ENCODE measurements at places on chromosomes 4 and X.

GRCh38 chr4:8607603-8608481, 15.3 kb downstream of the CPZ start:
- peak; percentile 76 for DNase-seq

DNA sequence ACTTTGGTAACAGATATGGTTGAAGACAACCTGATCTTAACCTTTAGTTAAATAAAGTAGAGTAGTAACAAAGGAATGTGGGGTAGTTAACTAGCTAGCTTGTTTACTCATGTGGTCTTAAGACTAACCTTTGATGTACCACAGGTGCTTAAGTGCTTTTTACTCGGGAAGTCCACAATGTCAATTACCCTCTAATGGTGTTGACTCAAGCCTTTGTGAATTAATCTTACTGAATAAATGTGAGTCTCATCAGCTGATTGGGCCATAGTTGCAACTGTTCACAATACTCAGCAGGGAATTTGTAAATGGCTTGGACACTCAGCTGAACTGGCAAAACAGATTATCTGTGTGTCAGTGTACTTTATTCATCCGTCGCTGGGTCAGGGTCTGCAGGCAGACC, 119.0 kb upstream of the UGT8 start:
- no peak for DNase-seq

DNA sequence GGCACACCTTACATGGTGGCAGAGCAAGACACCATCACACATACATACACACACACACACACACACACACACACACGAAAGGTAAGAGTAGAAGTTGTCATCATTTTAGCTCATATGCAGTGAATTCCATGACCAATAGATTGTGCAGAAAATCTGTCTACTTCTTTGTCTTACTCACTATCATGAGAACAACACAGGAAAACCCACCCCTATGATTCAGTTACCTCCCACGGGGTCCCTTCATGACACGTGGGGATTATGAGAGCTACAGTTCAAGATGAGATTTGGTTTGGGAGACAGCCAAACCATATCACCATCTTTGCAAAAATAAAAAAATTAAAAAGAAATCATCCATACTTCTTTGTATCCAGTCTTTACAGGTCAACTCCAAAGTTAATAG, 221.1 kb downstream of the BMPR1B start:
- DNase-seq, result no peak

- DNase-seq, result no peak
Observed at GRCh38 chrX:69530306-69530705, 26.2 kb downstream of the NALF2 start.

GRCh38 chr4:162116095-162116779, 47.6 kb downstream of the FSTL5 start:
- peak; percentile 76 for DNase-seq

- peak; percentile 93 for DNase-seq
Observed at GRCh38 chr4:52838729-52839586, 23.2 kb upstream of the RASL11B start.

DNA sequence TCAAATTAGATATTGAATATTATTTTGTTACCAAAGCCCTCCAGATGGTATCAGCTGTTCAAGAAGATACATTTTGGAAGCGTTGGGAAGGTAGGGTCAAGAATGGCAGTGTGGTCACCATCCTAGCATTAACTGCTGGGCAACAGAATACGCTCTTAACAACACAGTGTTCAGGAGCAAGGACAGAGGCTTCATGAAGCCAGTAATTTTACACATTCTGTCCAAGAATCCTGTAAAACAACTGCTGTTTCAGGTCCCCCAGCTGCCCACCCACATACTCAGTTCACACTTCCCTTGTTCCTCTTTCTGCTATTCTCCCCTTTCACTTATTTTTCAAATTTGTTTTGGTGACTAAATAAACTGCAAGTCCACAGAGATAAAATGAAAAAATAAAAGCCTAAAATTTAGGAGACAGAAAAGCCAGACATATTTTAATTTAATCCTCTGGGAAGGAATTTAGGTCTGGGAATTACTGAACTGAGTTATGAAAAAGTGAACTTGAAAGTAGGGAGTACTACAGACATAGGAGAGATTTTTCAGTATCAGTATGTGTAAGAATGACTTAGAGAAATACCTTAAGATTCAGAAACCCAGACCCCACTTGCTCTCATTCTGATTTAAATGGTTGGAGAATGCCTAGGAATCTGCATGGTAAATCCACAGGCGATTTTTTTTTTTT, 406.7 kb downstream of the MAPK10 start:
- DNase-seq, result no peak

GRCh38 chrX:31228415-31228832, 156.6 kb upstream of the FTHL17 start:
- no peak for DNase-seq

GRCh38 chr4:55475394-55476243, 71.1 kb downstream of the CLOCK start:
- no peak for DNase-seq

DNA sequence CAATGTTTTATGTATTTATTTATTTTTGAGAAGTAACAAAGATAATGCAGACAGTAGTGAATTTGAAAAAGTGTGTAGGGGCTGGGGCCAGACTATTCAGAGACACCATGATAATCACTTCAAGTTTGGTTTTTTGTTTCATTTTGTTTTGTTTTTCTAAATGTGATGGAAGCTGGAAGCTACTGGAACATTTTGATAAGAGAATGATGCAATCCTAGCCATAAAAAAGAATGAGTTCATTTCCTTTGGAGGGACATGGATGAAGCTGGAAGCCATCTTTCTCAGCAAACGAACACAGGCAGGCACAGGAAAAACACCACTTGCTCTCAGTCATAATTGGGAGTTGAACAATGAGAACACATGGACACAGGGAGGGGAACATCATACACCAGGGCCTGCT, 706.6 kb upstream of the EPHA5 start:
- DNase-seq, result no peak

DNA sequence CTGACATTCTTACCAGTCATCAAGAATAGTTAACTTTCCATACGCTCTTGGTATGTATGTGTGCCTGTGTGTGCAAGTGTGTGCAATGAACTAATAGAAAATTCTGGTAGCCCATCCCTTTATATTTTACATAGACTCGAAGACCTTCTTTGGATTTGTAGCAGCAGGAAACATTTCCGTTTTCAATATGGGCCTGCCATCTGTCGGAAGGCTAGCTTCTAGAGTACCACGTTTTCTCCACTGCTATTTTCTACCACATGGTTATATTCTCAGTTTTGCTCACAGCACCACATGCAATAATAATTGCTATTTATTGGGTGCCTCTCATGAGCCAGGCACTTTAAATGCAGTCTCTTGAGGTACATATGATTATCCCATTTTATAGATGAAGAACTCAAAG, 47.9 kb upstream of the PTCHD1 start:
- no peak for DNase-seq

DNA sequence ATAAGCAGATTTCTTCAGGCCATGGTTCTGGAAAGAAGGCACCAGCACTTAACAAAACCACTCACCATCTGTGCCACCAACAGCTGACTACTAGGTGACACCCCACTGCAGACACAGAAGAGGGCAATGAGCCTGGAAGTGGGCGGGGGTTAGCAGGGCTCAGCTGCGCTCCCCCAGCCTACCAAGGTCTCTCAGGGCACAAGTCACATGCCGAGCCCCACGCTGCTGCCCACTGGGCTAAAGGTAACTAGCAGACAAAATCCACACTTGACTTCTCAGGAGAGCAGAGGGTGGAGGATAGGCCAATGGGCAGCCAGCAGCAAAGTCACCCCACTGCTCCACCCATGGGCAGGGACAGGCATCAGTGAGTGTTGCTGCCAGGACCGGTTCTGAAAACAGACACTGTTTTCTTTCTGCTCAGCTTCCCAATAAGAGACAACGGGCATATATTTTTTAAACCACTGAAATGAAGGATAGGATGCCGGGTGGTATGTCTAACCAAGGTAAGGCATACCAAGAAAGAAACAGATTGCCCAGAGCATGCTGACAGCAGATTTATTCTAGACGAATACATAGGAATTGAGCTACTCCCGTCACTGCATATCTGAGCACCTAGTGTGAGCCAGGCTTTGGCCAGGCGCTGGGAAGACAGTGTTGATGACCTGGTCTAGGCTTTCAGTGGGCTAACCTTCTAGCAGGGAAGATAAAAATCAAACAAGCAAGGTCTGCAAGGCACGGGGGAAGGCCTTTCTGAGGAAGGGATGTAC, 20.1 kb downstream of the ACSL1 start:
- peak; percentile 59 for DNase-seq

DNA sequence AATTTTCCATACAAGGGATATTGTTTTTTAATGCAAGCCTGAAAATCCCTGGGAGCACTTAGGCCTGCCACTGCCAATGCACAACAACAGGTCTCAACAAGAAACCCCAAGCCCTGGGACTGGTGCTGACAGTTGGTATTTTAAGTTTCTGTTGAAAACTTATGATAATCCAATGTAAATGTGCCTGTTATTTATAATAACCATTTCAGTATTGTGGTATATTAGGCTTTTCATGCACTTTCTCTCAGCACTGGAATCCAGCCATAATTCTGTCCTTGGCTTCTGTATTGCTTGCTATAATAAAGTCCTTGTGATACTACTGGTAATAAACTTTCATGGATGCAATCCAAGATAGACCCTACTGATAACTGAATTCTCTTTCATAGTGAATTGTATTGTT, 218.9 kb downstream of the PCDH7 start:
- no peak for DNase-seq

- no peak for DNase-seq
Observed at GRCh38 chrX:115642895-115643530, 82.0 kb downstream of the PLS3 start.

DNA sequence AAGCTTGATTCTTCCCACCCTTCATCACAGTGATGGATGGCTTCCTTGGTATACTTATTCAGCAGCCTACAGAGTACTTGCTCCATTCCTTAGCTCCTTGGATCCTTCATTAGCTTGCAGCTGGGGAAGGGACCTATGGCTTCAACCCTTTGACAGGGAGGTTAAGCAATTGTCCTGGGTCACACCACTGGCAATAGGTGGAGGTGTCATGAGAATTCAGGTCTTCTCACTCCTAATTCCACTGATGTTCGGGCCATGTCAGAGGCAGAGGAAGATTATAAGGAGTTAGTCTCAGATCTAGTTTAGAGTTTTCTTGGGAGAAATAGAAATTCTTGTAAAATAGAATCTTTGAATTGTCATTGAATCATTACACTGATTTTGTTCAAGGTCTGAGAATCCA, 24.5 kb downstream of the EREG start:
- DNase-seq, result no peak

GRCh38 chrX:148507418-148507817, 7.0 kb downstream of the AFF2 start:
- DNase-seq, result no peak

DNA sequence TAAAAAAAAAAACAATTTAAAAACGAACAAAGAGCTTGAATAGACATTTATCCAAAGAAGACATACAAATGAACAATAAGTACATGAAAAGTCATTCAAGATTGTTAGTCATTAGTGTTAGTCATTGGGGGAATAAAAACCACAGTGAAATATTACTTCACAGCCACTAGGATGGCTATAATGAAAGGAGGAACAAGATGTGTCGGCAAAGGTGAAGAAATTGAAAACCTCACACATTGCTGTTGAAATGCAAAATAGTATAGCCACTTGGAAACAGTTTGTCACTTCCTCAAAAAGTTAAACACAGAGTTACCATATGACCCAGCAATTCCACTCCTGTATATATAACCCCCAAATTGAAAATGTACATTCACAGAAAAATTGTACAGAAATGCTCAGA, 45.2 kb upstream of the SLC39A8 start:
- no peak for DNase-seq

DNA sequence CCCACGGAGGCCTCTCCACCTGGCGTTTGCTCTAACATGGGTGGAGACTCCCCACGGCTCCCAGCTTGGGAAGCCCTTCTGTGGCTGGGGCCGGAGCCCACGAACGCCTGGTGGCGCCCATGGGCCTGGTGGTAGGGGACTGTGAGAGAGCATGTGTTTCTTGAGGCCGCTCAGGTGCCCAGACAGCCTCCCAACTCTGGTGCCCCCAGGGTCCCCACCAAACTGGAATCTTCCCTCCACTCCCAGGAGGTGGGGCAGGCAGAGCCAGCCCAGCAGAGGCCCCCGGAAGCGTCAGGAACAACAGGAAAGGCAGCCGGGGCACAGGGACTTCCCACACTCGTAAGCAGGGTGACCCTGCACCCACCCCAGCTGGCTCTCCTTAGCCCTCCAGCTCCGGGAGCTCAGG, 33.3 kb upstream of the FGFR3 start:
- no peak for DNase-seq

- no peak for DNase-seq
Observed at GRCh38 chr4:85866508-85866907, 391.6 kb downstream of the ARHGAP24 start.

- DNase-seq, result peak; percentile 84
Observed at GRCh38 chr4:151646322-151646721, 114.5 kb downstream of the GATB start.

GRCh38 chr4:2186133-2186864, 55.6 kb downstream of the HAUS3 start:
- DNase-seq, result peak; percentile 75

- DNase-seq, result no peak
Observed at GRCh38 chr4:118889312-118889691, 648 bp downstream of the SYNPO2 start.

GRCh38 chrX:146907391-146908240, 93.1 kb upstream of the CXorf51A start:
- DNase-seq, result peak; percentile 45

GRCh38 chrX:103839404-103839803, 7.3 kb upstream of the RAB9B start:
- DNase-seq, result no peak

- peak; percentile 87 for DNase-seq
Observed at GRCh38 chr4:153790962-153791551, 2.2 kb upstream of the SFRP2 start.

DNA sequence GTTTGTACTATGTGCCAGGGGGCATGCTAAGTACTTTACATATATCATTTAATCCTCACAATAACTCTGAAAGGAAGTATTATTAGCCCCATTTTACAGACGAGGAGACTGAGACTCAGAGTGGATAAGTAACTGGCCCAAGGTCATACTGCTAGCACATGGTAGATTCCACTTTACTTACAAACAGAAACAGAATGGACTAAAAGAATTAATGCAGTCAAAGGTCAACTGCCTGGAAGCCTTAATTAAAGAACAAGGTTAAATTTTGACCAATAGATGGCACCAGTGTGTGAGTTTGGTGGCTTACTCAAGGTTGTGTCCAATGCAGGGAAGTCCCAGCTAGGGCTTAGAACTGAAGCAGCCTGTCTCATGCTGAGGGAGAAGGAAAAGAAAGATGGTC, 4.7 kb downstream of the RIPPLY1 start:
- no peak for DNase-seq

Measured in islet precursor cell (in vitro differentiated cells).